ENCODE measurements at places on chromosomes 5 and 9.

GRCh38 chr9:132404228-132404881, 2.3 kb downstream of the TTF1 start:
- DNase-seq = no peak

DNA sequence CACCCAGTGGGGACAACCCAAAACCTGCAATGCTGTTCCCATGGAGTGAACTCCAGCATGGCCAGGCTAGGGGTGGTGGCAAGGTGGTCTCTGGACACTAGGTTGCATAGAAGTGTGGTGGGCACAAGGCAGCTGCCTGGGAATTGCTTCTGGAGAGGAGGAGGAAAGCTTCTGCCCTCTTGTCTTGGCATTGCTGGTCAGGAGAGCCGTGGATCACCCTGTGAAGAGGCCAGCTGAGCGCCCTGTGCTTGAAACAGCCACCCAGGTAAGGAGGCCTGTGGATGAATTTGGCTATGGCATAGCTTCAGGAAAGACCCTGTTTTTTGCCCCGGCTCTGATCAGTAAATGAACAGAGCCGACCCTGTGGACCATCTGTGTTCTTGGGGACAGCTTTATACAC, 273.1 kb downstream of the HSPA4 start:
- no peak for DNase-seq

- DNase-seq = no peak
These were observed 8.7 kb upstream of the AHRR start for GRCh38 chr5:312845-313244.

DNA sequence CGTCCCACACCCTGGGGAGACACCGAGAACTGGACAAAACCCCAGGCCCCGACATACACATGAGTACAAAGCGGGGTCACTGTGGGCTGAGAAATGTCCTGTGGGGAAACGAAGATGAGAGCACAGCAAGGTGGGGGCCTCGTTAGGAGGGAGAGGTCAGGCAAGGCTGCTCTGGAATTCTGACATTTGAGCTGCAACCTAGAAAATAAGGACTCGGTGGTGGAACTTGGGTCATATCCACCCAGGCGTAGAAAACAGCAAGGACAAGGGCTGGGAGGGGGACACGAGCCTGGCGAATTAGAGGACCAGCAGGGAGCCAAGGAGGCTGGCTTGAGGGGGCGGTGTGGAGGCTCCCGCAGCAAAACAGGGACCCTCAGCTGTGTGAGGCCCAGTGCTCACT, 32.8 kb downstream of the NCS1 start:
- DNase-seq = no peak

DNA sequence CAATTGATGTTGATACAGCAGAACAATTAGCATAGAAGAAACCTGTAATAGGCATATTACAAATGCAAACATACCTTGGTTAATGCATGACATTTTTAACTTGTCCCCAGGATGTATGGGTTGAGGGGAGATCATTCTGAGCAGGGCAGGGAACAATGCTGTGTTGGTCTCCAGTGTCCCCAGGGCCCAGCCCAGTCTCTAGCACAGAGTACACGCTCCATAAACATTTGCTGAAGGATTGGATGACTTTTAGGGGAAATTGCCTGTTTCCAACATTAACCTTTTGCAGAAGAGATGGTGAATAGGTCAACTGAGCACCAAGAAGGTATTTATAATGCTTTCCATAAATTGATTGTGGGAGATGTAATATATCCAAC, 20.0 kb downstream of the ANKRA2 start:
- DNase-seq = no peak

DNA sequence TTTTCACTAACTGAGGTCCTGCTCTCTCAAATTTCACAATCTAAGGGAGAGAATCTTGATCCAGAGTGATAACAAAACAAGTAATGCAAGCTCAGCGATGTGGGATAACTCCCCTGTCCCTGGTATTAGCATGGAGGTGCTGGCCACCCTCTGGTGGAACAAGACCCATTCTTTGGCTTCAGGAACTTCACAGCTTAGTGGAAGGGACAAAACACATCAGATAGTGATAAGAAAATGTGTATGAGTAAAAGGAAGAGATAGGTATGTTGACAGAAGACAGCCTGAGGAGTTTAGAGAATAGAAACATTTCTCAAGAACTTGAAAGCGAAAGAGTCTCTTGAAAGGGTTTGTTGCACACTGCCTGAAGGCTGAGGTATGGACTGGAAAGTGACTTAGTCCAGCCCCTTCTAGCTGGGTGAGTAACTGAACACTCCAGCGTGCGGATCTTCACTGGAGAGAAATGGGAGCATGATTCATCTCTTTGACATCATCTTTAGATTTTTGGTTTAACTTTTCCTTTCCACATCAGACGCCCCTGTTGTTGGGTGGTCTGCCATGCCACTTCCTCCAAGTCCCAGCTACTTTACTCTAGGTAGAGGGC, 25.4 kb upstream of the ZSWIM6 start:
- no peak for DNase-seq

- no peak for DNase-seq
These were observed 42.2 kb upstream of the IZUMO3 start for GRCh38 chr9:24587883-24588282.

DNA sequence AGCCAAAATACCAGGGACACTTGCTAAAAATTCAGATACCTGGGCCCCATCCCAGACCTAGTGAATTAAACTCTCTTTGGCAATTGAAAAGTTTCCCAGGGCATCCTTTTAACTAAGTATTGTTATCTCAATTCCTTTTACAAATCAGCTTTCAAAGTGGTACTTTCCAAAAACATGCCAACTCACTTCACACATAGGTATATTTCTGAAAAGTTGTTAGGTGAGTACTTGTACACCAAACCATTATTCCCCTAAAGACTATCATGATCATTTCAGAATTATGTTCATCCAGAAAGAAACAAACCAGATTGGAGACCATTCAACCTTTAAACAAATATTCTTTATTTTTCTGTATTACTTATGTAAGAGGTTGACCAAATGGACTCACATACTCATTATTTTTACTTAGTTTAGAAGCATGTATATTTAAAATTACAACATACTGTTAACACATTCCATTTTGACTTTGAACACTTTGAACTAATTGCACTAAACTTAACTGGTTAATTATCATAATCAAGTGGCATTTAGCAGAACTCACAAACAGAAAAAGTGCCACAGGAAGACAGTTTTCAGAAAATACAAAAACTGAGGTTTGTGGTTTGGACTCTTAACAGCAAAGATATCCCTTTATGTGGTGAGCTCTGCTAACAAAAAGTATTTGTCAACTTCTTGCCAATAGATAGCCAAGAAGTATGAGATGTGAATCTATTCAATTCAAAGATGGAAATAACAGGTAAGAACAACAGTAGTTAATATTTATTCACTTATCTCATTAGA, 40.7 kb downstream of the KIAA0825 start:
- no peak for DNase-seq

DNA sequence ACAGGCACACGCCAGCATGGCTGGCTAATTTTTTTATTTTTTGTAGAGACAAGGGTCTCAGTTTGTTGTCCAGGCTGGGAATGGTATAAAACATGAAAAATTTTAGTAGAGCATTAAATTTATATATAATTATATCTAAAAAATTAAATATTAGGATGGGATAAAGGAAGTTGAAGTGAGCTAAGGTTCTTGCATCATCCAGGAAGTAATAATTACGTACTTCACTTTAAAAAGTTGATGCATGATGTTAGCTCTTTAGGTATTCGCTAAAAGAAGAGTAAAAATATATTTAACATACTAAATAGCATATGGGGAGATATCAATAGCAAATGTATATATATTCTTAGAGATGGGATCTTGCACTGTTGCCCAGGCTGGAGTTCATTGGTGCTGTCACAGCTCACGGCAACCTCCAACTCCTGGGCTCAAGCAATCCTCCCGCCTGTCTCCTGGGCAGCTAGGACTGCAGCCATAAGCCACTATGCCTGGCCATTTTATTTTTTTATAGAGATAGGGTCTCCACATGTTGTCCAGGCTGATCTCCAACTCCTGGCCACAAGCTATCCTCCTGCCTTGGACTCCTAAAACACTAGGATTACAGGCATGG, 12.3 kb downstream of the DCAF10 start:
- no peak for DNase-seq

DNA sequence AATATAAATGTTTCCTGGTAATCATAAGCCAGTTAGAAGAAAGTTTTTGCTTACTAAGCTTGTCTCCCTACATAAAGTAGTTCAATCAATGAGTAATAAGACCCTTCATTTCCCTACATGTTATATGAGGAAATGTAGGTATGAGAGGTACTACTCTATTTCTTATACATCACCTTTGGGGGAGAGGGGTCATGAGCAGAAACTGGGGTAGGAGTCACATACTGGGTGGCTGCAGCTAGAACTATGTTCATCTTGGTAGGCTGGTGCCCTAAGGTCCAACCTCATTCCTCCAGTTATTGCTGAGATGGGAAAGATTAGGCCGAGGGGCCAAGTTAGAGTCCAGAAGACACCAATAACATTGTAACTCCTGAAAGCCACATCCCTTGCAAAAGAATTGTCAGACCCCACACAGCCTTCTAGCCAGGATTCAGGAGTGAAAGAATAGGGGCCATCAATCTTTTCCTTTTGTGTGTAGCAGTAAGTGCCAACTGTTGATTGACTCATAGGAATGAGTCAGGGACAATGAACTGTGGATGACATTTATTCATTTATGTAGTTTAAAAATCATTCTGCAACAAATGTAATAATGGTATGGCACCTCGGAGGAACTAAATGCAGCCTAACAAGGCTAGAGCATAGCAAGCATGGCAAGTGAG, 21.6 kb upstream of the SREK1 start:
- no peak for DNase-seq

DNA sequence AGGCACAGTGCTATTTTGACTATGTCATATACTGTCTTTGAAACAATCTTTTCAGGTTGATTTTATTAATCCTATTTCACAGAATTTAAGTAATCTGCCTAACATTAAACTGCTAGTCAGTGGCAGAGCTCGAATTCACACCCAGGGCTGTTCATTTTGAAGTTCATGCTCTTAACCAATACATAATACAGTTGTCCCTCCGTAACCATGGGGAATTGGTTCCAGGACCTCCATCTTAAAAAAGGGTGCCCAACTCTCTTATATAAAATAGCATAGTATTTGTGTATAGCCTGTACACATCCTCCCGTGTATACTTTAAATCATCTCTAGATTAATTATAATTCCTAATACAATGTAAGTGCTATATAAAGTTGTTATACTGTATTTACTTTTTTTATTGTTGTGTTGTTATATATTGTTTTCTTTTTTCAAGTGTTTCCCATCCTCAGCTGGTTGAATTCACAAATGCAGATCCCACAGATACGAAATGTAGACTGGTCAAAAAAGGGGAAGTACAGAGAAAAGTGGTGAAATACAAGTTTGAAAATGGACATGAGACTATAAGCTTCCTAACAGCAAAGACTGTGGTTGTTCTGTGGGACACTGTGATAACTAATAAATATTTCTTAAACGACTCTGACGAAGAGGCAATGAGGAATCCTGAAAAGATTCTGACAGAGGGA, 18.3 kb downstream of the RFX3 start:
- no peak for DNase-seq

DNA sequence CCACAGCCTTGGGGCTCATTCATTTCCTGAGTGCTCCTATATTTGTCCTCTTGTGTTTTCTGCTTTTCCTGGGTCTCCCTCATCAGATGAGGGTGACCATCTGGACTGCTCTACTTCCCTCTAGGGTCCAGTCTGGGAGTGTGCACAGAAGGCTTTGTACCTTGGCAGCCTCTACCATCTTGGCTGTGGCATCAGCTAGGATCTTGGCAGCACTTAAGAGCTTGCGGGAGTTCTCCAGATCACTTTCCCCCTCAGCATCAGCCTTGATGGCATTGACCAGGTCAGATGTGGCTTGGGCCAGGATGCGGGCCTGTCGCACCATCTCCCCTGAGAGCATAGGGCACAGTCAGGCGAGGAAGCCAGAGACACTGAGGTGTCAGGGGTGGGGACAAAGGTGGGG, 15.8 kb downstream of the TLN1 start:
- DNase-seq = peak; percentile 11

GRCh38 chr9:13719981-13720676, 440.6 kb upstream of the MPDZ start:
- DNase-seq = no peak

Data from HT-29 (cell line).